ENCODE measurements at places on chromosomes 11 and 22.

DNA sequence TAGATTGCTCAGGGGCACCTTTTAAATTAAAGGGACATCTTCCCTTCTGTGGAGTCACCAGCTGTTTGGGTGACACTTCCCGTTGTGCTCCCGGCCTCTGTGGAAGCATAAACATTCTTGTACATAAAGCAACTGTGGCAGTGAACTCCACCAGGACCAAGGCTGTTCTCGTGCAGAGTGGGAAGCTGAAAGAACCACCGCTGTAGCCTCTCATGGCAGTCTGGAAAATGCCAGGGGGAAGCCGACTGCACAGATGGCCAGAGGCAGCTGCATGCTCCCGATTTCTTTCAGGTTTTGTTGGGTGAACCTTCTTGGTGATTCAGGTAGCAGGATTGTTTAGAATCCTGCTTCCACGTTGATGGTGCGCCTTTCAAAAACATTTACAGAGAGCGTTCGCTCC lies 10.3 kb downstream of the UBASH3B start:
- H3K4me3 ChIP-seq = no peak overlapping the region
- H3K27me3 ChIP-seq = no peaks in the 10 kb centered on the region
- H3K27ac ChIP-seq = no peak overlapping the region
- DNase-seq = no peak
- no peaks in the 10 kb centered on the region for H3K36me3 ChIP-seq
- H3K4me1 ChIP-seq = no peaks in the 10 kb centered on the region

- H3K27me3 ChIP-seq = no peaks in the 10 kb centered on the region
- DNase-seq = no peak
- H3K27ac ChIP-seq = no peak overlapping the region
These were observed 13.3 kb downstream of the ASCL2 start for GRCh38 chr11:2256951-2257700.

GRCh38 chr11:17570034-17570433 lies 23.0 kb downstream of the OTOG start:
- no peak for DNase-seq
- H3K4me1 ChIP-seq = no peaks in the 10 kb centered on the region
- no peaks in the 10 kb centered on the region for H3K36me3 ChIP-seq

DNA sequence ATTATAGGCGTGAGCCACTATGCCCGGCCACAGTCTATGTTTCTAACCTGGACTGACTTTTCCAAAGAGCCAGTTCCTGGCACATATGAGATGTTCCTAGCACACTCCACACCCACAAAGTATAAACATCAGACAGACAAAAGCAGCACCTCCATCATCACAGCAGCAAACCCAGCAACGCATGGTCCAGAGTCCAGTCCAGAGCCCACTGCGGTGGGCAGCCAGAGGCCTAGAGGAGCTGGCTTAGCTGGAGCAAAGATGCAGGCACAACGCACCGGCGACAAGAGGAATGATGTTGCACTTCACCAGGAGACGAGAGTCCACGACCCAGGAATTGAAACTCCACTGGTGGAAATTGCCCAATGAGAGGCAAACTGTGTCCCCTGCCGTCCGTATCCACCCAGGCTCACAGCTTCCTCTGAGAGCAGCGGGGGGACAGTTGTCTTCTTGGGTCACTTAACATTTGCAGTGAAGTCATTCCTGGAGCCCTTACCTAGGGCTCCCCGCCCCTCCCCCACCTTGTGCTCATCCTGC lies 36.6 kb downstream of the RPS6KA4 start:
- no peaks in the 10 kb centered on the region for H3K36me3 ChIP-seq
- no peak overlapping the region for H3K27ac ChIP-seq
- DNase-seq = no peak
- H3K4me3 ChIP-seq = no peak overlapping the region
- H3K27me3 ChIP-seq = peaks cover 14% of the 10 kb centered on the region
- H3K4me1 ChIP-seq = no peaks in the 10 kb centered on the region

Data from SK-N-SH (cell line).